BE2C (cell line): ENCODE measurements at places on chromosomes 13 and 19.
A peak's percentile ranks its signal among the peaks of the same experiment; 100 is the strongest.

- no peak for DNase-seq
Measured at GRCh38 chr13:32728327-32728726, 142.1 kb downstream of the PDS5B start.

DNA sequence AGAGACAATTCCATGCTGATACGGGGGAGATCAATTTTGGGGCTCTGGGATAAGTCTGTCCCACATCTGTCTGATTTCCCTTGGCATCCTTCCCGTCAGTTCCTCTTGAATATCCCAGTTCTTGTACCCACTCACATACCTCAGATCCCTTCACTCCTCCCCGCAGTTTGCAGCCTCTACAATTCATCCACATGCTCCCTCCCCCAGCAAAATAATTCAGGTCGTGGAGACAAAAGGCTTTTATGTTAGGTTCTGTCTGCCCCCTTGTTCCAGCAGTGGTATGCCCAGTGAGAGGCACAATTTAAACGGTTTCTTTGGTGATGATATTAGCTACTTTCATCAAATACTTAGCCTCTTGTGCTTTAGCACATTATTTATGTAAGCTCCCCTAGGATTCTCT, 9.6 kb downstream of the RPS16 start:
- no peak for DNase-seq

DNA sequence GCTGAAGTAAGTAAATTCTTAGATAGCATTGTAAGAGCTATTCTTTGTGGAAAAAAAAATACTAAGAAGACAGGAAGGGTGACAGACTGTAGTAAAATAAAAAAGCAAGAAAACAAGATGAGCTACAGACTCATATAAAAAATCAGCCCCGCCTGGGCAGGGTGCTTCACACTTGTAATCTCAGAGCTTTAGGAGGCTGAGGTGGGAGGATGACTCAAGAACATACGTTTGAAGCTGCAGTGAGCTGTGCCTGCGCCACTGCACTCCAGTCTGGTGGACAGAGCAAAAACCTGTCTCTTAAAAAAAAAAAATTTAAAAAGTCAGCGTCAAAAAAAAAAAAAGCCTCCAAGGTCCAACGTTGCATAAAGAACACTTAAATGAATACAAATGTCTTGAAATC, 102.1 kb downstream of the VWA8 start:
- no peak for DNase-seq

GRCh38 chr19:46544651-46545050, 49.0 kb upstream of the PNMA8B start:
- no peak for DNase-seq

DNA sequence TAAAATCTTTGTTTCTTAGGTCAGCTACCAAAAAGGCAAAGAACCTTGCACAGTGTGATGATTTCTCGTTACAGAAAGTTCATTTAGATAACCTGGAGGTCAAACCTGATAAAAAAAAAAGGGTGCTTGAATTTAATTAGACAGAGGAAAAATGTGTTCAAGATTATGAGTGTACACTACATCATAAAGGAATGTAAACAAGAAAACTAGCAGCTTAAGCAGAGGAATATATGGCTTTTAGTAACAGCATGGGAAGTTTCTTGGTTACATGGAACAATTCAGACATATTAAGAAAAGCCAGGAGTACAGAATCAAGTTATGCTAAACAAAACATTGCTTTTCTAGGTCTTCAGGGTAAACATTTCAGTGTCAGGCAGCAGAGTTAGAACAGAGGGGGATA, 32.9 kb downstream of the ING1 start:
- no peak for DNase-seq

DNA sequence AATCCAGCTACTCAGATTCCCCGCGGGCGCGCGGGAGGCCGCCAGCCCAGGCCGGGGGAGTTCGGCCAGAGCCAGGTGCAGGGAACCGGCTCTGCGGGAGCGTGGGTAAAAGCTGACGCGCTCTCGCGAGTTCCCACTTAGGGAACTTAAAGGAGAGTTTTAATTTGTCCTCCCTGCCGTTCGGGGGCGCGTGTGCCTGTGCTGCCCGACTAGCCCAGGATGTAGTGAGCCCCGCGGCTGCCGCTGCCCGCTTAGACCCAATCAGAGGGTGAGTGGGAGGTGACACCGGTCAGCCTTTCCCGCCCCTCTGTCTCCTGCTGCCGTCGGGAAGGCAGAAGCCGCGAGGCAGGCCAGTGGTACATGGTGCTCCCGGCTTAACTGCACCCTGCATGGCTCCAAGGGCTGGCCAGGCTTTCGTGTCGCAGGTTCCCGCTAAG, 36.0 kb upstream of the NEK3 start:
- DNase-seq, result no peak

DNA sequence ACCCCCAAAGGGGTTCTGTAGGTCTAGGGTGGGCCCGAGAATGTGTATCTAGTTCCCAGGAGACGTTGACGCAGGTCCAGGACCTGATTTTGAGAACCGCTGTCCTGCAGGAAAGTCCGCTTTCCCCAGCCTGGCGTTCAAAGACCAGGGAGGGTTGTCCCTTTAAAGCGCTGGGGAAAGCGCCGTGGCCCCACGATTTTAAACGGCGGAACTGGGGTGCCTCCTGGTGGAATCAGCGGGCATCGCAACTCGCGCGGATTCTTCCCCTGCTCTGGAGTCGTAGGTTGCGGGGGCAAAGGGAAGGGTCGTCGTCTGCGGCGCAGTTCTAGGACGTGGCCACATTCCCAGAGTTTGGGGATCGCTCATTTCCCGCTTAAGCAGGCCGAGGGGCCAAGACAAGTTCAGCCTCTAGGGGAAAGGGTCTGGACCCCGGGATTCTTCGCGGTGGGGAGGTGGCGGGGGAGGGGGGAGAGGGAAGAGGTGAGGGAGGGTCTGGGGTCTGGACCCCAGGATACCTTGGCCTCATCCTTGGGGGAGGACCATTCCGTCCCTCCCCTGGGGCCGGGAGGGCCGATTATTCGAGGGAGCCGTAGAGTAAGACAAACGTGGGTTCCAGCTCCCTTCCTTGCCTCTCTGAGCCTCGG, 7.7 kb downstream of the PNMA8B start:
- DNase-seq, result peak; percentile 80

GRCh38 chr13:58300974-58301681, 669.6 kb downstream of the PCDH17 start:
- DNase-seq, result no peak

- no peak for DNase-seq
Measured at GRCh38 chr19:18053576-18054219, 33.0 kb downstream of the IL12RB1 start.

- DNase-seq, result no peak
Measured at GRCh38 chr19:1796395-1797142, 15.5 kb downstream of the ATP8B3 start.

DNA sequence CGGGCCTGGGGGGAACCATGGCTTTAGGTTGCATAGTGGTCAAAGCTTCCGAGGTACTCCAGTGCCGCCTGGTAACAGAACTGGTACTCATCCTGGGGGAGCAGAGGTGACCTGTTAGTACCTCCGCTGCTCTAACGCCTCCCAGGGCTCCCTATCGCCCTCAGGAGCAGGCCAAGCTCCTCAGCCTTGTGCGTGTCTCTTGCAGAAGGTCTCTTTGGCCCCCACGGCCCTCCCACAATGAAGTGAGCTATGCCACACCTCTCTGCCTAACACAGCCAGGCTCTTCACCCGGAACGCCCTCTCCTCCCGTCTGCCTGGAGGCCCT, 133.9 kb downstream of the PTPRS start:
- DNase-seq, result no peak

- DNase-seq, result no peak
Measured at GRCh38 chr13:18962168-18962734, 219.4 kb downstream of the TUBA3C start.

DNA sequence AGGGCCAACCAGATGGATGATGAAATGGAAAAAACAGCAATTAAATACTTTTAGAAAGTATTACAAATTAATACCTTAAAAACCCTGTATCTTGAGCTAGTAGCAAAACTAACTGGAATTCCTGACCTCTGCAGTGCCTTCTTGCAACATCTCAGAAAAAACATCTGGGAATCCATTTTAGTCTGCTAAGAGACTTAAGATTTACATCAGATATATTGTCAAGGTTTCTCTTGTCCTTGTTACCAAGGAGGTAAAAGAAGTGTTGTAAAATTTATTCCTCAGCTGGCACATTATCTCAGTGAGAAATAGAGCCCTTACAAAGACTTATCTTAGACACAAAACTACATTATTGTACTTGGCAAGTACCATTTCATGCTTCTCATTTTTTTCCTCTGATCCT, 18.5 kb downstream of the KCNRG start:
- DNase-seq, result no peak

- peak; percentile 69 for DNase-seq
Measured at GRCh38 chr13:103839460-103839859, 773.2 kb upstream of the SLC10A2 start.

DNA sequence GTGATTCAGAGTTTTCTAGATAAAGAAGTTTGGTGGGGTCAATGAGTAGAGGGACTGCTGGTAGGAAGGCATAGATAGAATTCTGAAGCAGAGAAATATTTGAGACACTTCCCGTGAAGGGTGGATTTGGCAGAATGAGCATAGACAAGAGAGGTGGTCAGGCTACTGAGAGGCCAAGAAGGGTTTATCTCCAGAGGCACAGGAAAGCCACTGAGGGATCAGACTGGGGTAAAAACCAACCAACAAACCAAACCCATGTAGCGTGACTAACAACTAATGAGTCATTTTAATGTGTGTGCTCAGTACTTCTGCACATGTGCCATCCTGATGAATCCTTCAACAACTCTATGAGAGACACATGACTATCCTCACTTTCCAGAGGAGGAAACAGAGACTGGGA, 60.0 kb upstream of the SERP2 start:
- no peak for DNase-seq

DNA sequence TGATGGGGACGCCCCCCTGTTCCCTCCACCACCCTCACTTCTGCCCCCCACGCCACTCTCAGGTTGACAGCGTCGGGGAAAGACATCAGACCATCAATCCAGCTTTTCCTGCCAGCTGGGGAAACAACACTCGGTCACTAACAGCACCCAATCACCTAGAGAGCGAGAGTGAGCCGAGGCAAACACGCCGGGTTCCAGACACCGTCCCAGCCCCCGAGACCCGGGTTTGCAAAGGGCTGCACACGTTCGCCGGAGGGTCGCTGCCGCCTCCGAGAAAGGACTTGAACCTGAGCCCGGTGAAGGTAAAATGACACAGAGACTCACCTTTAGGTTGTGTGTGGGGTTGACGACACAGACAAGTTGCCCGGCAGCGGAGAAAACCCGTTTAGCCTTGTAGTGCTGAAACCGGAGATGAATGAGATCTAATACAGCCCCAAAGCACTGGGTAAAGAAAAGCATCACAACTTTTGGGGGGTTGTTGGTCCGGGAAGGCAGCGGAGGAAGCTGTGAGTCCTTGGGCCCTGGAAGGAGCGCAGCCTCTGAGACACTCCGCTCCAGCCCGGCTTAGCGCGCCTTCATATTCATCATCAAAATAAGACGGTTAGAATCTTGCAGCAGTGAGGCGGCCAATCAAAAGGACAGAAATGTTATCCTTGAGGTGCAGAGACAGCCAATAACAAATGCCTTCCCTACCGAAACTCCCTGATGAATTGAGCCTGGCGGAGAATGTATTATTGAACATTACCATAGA, at the start of gene SIAH3:
SIAH3 (minus strand) TSS at position 583 of the 751 bp plus-strand sequence; CDS start at position 459, 124 bp downstream.
- no peak for DNase-seq

GRCh38 chr13:64362564-64362963, 2867.6 kb downstream of the PCDH9 start:
- no peak for DNase-seq

- DNase-seq, result peak; percentile 81
Measured at GRCh38 chr19:42114412-42114811, 17.8 kb downstream of the POU2F2 start.

GRCh38 chr13:51235756-51236490, 13.7 kb downstream of the FAM124A start:
- DNase-seq, result no peak

- DNase-seq, result no peak
Measured at GRCh38 chr13:33312150-33312860, 26.8 kb upstream of the STARD13 start.

- no peak for DNase-seq
Measured at GRCh38 chr19:56727677-56728076, 56.1 kb upstream of the ZNF835 start.

- DNase-seq, result no peak
Measured at GRCh38 chr19:38190061-38190460, 34.0 kb downstream of the DPF1 start.

DNA sequence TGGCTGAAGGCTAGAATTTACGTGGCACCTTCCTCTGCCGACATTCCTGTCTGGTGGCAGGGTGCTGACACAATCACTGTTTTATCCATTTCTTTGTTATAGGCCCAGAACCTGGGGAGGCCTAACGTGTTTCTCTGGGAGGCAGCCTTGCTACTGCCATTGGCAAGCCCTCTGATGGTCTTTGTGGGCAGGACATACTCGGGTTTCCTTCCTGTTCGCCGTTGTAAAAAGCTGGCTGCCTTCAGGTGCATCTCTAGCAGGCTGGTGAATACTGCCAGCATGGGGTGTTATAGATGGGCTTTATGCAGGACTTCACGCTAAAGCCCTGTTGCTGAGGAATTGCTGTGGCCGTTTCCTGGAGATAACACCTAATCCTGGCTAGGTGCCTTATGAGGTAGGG, 28.1 kb downstream of the B3GLCT start:
- no peak for DNase-seq

DNA sequence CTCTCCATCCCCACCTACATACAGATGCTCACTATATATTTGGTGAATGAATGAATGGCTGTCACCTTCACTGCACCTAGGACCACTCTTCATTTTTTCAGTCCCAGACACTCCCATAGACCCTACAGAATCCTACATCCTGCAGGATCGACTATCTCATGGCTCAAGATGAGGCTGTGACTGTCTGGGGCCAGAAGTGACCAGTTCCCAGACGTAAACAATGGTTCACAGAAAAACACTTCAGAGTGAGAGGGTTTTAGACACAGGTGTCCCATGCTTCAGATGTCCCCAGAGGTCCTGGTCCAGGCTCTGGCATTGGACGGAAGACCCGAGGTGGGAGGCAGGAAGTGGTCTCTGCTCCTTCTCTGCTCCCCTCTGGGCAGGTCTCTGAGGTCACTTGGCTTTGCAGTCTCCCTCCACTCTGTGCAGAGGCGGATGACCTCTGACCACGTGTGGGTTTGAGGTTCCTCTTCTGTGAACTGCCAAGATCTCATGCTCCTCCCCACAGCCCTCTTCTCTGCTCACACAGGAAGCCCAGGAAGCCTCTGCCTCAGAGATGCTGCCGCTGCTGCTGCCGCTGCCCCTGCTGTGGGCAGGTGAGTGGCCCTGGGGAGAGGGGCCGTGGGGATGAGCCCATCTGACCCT, 24.9 kb downstream of the SIGLEC7 start:
- no peak for DNase-seq

- no peak for DNase-seq
Measured at GRCh38 chr19:37907735-37908455, 887 bp downstream of the SIPA1L3 start.

- no peak for DNase-seq
Measured at GRCh38 chr13:59492030-59492636, 671.6 kb downstream of the DIAPH3 start.

DNA sequence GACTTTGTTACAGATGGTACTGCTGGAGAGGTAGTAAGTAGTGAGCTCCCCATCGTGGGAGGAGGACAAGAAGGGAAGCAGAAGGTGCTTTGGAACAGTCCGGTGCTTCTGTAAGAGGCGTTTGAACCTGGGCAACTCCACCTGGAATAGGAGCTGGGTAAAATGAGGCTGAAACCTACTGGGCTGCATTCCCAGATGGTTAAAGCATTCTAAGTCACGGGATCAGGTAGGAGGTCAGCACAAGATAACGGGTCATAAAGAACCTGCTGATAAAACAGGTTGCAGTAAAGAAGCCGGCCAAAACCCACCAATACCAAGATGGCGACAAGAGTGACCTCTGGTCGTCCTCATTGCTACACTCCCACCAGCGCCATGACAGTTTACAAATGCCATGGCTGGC, 5.1 kb downstream of the ANKLE1 start:
- DNase-seq, result no peak
